Bronchial epithelial cell (primary cell): ENCODE measurements at places on chromosomes 6 and 20.

DNA sequence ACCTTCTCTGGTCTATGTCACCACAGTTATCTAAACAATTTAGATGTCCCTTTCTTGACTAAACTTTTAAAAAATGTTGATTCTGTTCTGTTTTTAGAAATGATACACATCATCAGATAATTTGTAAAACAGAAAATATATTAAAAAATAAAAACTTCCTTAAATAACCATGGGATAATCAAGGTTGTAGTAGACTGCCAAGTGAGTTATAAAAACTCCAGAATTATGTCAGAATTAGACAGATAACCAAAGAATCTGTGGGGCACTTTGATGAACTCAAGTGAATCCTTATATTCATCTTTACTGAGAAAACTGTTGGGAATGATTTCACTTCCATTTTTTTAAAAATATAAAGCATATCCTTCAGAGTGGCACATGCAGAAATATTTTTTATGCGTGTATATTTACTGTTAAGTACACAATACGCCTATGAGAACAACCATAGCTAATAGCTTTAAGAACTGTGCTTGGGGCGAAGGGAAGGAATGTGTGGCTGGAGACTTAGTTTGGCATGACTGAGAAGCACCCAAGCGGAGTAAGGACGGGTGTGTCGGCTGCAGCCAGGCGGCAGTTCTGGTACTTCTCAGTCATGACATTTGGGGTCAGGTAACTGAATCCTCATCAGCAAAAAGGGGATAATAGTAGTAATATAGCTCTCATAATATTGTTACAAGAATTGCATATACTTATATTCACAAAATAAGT lies 604.7 kb upstream of the CITED2 start:
- DNase-seq = no peak

GRCh38 chr6:129592516-129593232 lies 117.3 kb downstream of the ARHGAP18 start:
- DNase-seq = peak; percentile 47

DNA sequence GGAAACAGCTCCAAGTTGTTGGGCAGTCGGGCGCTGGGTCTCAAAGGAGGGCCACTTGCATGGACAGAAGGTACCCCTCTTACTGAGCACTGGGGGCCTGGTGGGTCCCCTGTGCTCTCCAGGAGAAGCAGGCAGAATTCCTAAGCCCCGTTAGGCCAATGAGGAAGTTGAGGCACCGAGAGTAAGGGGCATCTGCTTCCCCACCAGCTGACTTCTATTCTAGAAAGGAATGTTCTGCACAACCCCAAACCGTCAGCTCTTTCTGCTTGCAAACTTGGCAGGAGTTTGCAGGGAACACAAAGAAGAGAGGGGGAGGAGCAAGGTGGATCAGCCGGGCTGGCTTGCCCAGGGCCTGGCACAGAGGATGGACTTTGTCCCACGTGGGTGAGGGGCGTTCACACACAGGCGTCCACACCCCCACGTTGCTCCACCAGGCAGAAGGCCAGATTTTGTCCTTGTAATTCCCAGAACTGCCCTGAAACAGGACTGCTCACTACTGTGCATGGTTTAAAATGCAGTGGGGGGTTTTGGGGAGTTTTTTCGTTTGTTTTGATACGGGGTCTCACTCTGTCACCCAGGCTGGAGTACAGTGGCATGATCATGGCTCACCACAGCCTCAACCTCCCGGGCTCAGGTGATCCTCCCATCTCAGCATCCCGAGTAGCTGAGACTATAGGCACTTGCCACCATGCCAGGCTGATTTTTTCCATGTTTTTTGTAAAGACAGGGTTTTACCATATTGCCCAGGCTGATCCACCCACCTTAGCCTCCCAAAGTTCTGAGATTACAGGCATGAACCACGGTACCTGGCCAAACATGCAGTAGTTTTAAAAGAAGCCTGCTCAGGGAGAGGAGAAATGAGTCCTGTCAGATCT lies 93.3 kb downstream of the SNX5 start:
- peak; percentile 23 for DNase-seq

DNA sequence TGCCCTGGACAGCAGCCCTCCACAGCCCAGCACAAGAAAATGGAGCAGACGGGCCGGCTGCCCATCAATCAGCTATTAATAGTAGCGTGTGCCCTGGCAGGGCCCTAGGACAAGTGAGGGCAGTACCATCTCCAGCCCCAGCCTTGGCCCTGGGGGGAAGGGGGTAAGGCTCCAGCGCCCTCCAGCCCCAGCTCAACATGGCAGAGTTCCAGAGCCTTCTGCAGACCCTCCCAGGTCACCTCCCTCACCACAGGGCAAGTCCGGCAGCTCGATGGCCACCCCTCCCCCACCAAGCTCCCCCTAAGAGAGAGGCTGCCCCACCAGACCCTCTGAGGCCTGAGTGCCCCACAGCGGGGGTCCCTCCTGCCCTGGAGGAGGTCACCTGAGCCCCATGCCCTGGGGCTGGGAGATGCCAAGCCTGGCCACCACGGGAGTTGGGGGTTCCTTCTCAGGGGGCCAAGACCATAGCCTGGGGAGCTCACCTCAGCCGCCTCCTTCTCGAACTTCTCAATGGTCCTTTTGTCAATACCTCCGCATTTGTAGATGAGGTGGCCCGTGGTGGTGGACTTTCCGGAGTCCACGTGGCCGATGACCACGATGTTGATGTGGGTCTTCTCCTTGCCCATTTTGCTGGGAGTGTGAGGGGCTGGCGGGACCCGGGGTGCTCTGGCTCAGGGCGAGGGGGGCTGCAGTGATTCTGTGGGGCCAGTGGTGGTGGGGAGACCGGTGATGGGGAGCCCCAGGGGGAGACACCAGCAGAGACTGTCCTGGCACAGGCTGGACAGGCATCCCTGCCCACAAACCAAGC lies 1.5 kb downstream of the EEF1A2 start:
- no peak for DNase-seq

DNA sequence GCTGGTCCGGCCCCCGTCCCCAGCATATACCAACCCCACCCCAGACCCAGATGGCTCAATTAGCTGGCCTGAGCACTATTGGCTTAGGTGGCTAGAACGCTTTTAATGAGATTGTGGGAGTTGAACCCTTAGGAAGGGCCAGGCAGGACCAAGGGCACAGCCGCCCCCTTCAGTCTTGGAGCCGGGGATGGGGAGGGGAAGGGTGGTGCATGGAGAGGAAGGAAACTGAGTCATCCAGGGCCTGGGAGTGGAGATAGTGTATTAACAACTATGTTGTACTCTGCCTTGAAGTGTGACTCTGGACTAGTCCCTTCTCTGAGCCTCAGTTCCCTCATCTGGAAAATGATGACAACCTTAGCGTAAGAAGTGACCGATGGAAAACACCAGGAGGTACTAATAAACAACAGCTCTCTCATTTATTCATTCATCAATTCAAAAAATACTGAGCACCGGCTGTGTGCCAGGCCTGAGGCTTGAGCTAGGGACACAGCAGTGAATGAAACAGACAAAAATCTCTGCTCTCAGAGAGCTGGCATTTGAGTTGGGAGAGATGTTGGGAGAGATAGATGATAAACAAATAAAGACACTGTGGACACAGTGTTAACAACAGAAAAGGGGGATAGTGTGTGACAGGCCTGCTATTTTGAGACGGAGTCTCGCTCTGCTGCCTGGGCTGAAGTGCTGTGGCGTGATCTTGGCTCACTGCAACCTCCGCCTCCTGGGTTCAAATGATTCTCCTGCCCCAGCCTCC lies 11.5 kb downstream of the PEDS1 start:
- DNase-seq = peak; percentile 48

DNA sequence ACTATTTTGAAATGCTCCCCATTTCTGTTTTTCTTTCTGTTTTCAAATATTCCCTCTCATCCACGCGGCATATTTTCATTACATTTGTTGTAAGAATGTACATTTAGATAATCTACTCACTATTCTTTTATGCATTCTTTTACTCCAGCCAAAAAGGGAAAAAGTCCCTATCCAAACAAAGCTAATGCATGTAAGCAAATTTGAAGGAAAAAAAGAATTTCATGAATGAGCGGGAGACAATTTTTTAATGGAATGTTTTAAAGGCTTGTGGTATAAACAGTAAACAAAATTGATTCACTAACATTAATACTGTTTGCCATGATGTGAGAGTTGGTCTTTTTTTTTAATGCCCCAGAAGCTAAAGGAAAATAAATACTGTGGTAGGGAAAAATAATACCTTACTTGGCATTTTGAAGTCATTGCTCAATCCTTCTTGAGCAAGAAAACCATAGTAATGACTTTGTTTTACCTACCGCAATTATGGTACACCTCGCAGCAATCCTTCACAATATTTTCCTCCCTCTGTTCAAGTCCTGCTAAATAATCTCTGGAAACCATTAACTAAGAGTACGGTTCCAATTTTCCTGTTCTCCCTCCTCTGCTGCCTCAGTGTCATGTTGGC lies 79.0 kb downstream of the BACH2 start:
- DNase-seq = peak; percentile 63

GRCh38 chr6:168419569-168419968 lies 21.4 kb upstream of the SMOC2 start:
- DNase-seq = no peak

DNA sequence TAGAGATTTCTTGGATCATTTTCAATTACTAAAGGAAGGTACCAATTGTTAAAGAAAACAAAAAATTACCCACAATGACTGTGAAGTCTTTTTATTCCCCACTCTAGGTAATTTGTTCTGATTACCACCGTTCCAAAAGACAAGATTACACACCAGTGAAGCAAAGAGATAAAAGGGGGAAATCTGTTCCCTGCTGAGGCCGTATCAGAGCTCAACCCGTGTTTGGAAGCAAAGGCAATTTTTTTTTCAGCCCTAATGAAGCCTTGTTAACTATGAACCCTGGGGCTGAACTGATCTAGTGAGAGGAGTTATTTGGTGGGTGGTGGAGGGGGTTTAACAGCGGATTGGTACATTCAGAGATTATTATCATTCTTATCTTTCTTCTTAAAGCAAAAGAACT lies 128.5 kb downstream of the ALDH8A1 start:
- DNase-seq = no peak

DNA sequence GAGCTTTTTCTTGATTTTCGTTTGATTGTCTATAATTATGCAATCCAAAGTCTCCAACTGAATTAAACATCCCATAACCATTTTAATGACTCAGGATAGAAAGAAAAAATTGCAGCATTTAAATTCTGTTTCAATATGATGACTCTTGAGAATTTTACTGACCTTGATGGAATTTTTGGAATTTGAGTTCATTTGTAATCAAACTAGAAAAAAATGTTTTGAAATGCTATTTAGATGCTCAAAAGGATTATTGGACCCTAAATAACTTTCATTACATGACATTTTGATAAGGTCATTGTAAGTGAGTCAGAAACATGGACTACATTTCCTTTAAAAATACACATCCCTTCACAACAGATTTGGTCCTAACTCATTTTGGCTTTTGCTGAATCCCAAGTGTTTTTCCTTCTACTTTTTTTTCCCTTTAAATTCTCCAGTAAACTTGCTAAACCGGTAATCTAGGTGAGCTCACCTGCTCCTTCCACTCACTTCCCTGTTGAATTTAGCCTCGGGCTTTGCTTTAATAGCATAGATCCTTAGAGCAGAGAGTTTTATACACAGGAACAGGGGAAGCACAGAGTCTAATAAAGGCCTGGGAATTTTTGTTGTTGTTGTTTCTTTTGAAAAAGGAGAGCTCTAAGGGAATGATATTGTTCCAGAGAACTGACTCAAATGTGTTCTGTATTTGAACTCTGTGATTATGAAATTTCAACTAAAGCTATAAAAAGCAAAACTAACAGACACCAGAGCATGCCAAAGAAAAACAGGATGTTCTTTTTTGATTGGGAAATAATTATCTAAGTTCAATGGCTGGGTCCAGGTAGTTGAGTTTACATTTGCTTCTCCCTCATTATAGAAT lies 1088.2 kb upstream of the CITED2 start:
- DNase-seq = peak; percentile 95

DNA sequence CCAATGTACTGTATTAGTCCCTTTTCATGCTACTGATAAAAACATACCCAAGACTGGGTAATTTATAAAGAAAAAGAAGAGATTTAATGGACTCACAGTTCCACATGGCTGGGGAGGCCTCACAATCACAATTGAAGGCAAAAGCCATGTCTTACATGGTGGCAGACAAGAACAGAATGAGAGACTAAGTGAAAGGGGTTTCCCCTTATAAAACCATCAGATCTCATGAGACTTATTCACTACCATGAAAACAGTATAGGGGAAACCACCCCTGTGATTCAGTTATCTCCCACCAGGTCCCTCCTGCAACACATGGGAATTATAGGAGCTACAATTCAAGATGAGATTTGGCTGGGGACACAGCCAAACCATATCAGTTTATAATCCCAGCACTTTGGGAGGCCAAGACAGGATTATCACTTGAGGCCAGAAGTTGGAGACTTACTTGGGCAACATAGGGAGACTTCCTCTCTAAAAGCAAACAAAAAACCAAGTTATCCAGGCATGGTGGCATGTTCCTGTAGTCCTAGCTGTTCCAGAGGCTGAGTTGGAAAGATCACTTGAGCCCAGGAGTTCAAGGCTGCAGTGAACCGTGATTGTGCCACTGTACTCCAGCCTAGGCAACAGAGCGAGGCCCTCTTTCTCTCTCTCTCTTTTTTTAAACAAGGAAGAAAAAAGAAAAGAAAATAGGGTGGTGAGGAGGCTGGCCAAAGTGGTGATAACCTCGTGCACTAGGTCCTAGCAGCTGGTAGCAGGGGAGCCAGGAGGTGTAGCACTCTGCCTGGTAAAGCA lies 22.9 kb upstream of the DDR1 start:
- DNase-seq = no peak

- no peak for DNase-seq
Measured at GRCh38 chr6:16403831-16404230, 165.4 kb downstream of the GMPR start.

DNA sequence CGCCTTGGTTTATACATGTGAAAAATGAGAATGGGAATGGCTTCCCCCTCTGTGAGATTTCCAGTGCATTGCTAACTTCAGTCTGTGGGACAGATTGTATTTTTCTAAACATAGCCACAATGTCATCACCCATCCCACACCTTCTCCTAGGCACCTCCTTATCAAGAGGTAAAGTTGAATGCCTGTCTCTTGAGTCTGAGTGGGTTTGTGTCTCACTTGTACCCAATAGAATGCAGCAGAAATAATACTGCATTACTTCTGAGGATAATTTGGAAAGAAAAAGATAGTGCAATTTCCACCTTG lies 27.9 kb downstream of the RIN2 start:
- no peak for DNase-seq

- no peak for DNase-seq
Measured at GRCh38 chr20:45944965-45945677, 10.6 kb downstream of the PCIF1 start.

DNA sequence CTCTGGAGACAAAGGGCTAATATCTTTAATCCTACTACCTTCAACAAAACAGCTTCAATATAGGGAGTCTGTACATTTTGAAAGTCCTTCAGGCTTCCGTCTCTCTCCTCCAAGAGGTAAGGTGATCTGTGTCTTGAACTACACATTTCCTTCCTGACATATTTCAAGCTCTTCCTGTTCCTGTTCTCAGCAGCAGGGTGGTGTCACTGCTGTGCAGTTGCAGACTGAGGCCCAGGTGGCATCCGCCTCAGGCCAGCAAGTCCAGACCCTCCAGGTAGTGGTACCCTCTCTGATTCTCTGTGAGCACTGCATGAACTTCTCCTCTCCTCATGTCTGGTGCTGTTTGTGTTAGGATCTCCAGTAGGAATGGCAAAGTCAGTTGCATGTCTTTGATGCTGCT lies 7.8 kb downstream of the NFYA start:
- no peak for DNase-seq

GRCh38 chr6:144662812-144663365 lies 377.8 kb downstream of the UTRN start:
- peak; percentile 62 for DNase-seq

- DNase-seq = no peak
Measured at GRCh38 chr20:20317621-20318364, 50.1 kb upstream of the INSM1 start.
